ENCODE measurements at places on chromosomes 5 and 9.
A peak's percentile ranks its signal among the peaks of the same experiment; 100 is the strongest.

- DNase-seq, result no peak
Measured at GRCh38 chr5:172303572-172304335, 20.2 kb upstream of the UBTD2 start.

DNA sequence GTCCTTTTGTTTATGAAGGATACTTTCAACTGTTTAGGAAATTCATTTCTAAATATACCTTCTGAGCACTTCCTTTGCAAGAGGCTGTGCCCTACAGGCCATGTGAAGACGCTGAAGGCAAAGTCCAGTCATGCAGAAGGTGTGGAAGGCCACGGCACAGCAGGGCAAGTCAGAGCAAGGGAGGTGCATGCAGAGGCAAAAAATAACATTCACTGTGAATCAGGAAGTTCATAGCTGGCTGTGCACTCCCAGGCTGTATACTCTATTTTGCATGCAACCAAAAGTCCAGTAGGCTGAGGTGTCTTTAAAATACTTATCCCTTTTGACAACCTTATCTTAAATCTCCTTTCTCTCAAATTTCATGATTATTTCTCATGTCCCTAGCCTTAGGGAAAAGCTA is 50.3 kb downstream of the GNAQ start:
- DNase-seq, result no peak

- DNase-seq, result no peak
Measured at GRCh38 chr5:67963789-67964519, 251.6 kb upstream of the PIK3R1 start.

GRCh38 chr9:70411930-70412831 is 2.3 kb downstream of the KLF9 start:
- DNase-seq, result peak; percentile 55

DNA sequence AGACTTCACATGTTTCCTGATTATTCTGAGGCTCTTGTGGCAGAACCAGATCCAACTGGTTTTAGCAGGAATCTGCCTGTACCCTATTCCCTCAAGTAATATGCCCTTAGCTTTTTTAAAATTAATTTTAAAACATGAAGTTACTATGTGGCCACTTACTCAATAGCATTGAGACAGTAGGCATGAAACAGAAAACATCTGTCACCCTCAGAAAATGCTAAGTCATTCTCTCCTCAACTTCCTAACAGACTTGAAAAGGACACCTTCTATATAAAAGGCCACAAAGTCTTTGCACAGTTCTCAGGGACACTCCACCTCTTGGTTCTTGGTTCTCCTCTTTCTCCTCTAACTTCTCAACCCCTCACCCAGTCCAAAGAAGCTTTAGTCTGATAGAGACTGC is 277.8 kb downstream of the RAB3C start:
- no peak for DNase-seq

DNA sequence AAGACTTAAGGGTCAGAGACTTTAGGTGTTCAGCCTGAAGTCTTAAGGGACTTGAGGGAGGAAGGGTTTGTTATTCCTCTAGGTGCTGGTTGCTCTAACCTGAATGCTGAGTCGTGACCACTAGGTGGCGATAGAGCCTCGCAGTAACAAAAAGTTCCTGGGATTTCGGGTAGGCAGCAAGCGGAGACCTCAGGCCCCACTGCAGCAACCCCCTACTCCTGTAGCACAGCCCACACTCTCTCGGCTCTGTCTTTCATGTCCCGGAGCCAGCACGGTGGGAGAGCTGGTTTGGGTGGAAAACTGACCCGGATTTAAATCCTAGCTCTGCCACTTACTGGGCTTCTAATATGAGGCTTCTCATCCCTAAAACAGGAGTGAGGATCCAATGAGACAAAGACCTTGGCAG is 100.3 kb upstream of the PANK3 start:
- DNase-seq, result peak; percentile 7

DNA sequence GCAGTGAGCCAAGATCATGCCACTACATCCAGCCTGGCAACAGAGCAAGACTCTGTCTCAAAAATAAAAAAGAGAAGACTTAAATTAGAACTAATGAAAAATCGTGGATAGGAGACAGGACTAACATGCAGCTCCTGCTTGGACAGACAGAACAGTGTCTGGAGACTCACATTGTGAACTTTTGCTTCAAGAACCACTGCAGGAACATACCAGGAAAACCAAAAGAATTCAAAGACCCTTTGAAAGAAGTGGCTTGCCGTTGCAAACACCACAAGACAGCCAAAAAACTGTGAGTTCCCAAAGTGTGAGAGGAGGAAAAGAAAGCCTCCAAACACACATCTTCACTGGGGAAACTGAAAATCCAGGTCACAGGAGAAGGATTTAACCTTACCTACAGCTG is 48.8 kb upstream of the SNAPC3 start:
- no peak for DNase-seq

DNA sequence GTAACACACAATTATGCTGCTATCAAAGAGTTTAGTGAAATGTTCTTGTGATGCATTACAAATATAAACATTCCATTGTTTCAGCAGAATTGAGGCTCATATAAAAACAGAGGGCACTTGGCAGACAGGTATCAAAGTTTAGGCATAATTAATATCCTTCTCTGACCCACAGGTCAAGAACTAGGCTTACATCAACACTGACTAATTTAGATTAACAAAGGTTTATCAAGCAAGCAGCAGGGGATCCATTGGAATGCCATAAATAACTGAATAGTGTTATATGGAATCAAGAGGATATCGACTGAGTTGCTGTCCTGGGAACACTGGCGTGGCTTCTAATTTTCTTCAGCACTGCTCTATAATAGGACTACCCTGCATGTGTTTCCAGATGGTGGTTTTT is 414.5 kb upstream of the ARRDC3 start:
- no peak for DNase-seq

DNA sequence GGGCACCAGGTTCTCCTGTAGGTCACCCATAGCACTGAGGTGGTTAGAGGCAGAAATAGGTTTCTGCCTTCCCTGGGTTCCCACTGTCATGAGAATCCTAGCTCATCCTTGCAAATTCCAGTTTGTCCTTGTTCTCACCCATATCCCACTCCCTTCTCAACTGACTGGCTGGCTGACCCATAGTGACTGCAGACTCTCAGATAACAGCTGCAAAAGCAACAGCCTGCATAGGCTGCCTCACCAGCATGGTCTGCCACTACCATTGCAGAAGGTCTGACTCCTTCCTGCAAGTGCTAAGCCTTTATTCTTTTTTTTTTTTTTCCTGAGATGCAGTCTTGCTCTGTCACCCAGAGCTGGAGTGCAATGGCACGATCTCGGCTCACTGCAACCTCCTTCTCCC is 194.0 kb downstream of the SEMA6A start:
- no peak for DNase-seq

DNA sequence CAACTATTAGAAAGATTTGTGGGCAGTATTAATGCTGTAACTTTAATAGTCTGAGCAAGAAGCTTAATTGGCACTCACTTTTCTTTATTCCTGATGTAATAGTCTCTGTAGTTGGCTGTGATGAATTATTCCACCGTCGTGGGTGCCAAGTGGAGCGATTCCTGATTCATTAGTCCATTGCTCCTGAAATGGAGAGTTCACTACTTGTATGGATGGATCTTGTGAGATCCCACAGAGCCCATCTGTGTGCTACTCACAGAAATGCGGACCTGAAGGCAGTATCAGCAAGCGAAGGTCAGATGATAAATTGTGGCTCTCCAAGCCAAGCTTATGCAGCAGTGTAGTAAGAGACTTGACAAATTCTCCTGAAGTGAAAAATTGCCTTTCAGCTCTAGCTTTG is 212.2 kb downstream of the CHSY3 start:
- no peak for DNase-seq

- no peak for DNase-seq
Measured at GRCh38 chr5:177498013-177498787, 796 bp upstream of the PDLIM7 start.

DNA sequence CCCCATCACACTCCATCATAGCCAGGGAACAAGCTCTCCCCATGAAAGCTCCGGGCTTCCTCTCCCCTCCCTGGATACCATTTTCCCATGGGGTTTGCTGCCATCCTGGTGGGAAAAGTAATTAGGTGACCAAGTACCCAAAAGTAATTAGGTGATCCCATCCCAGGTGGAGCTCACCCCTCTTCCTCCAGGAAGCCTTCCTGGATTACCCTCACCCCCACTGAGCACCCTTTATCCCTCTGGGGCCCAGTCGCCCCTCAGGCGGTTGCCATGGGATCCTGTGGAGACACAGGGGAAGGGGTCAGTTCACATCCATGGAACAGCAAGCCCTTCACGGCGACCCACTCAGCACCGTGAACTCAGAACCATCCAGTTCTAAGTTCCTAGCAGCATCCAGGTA is 74.8 kb upstream of the RAPGEF1 start:
- no peak for DNase-seq

DNA sequence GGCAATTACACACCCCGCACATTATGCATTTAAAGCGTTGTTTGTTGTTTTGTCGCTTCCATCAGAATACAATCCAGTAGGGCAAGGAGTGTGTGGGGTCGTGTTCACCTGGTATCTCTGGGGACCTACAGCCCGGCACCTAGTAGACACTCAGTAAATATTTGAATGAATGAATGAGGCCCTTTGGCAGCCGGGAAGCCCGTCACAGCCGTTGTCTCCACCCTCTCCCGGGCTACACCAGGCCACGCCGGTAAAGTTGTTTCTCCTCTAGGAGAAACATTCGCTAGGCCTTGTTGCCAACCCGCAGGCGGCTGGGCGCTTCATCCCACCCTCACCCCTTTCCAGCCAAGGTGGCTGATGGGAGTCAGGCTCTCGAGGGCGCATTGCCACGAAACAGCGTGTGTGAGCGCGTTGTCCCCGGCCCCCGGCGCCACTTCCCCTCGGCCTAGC is 876 bp upstream of the JAK2 start:
- no peak for DNase-seq

DNA sequence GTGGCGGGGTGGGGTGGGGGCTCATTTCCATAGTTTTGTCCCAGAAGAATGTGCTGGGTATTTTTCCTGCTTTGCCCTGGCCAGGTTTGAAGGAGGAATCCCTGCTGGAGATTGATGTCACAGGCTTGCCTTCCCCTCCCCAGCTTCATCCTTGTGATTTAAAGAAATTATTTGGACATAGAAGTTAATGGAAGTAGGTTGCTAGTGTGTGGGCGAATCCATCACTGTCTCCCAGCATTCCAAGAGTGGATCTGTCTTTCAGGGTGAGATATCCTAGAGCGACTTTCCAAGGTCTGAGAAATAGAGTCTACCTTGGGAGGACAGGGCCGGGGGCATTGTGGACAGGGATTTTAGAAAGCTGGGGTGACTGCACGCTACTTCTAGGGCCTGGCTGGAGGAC is 64.9 kb upstream of the HSPA9 start:
- no peak for DNase-seq

DNA sequence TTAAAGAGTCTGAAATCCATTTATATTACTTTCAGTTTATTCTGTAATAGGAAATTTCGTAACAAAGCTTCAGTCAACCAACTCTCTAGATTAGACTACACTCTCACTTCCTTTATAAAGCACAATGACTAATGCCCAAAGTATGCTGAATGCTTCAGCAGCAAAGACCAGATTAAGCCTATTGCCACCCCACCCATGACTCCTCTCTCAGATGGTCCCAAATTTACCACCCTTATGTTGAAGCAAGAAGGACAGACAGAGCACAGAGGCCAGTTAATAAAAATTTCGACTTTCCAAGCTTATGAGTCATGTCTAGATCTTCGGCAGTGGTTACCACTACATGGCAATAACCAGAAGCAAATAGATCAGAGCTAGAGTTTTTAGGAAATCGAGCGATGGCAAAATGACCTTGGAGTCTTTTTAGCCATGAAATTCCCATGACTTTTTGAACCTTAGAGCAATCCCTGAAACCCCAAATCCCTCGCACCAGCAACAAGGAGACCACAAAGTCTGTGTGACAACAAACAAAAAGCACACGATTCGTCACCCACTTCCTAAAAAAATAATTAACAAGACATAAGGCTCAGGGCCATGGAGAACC is 287.8 kb upstream of the RASA1 start:
- no peak for DNase-seq

- no peak for DNase-seq
Measured at GRCh38 chr5:60687927-60688720, 11.8 kb downstream of the DEPDC1B start.

GRCh38 chr5:4855880-4856279 is 284.2 kb upstream of the ADAMTS16 start:
- DNase-seq, result no peak

DNA sequence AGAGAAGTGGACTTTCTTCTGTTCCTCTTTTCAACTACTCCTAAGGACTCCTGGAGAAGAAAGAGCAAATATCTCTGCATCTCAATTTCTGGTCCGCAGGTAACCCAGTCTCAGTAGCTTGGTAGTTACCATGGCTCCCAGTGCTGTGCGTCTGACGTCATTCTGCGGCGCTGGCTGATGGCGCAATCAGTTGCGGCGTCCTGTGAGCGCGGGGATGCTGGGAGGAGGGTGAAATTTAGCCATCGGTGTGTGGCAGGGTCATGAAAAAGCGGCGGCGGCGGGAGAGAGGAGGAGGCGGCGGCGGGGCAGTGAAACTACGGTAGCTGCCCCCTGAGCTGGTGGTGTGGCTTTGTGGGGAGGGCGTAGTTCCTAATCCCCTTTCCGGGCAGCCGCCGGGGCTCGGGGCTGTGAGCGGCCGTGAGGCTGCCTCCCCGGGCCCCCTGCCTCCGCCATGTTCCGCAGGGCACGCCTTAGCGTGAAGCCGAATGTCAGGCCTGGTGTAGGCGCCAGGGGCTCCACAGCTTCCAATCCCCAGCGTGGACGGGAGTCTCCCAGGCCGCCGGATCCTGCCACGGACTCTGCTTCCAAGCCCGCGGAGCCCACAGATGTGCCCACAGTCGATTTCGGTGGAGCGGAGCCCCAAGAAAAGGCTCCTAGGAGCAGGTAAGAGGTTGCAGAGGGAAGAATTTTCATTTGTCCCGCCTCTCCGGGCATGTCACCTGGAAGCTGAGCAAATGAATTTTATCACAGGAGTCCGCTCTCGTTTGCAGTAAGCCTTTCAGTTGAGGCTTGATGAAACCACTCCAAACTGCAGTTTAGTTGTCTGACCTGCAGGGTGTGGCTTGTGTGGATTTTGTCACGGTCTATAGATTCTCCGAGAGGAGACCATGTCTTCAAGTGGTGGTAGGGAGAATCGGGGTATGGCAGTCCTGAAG is at the start of gene BDP1:
BDP1 (plus strand) TSS at position 225 of the 935 bp plus-strand sequence; CDS start at position 452, 227 bp downstream.
- DNase-seq, result peak; percentile 94

DNA sequence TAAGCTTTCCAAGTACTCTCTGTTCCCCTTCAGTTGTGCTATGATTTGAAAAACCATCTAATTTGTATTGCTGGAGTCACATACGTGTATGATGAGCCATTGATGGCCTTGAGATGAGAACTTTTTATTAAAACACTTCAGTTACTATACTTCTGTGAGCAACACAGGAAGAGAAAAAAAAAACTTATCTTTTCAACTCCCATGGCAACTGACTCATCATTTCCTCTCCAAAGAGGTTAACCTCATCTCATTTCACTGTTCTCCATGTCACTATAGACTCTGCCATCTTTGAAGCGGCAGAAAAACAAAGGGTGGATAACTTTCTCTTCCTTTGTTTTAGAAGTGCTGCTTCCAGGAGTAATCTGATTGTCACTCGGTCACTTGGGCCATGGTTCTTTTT is 104.3 kb upstream of the PCSK1 start:
- DNase-seq, result no peak

GRCh38 chr9:121156263-121156731 is 45.4 kb downstream of the RAB14 start:
- DNase-seq, result no peak
